ENCODE measurements at places on chromosomes 1 and 21.
A peak's percentile ranks its signal among the peaks of the same experiment; 100 is the strongest.

GRCh38 chr1:103265551-103265950, 157.2 kb upstream of the COL11A1 start:
- DNase-seq: no peak

GRCh38 chr1:228163007-228163753, 2.4 kb upstream of the IBA57 start:
- DNase-seq: no peak

DNA sequence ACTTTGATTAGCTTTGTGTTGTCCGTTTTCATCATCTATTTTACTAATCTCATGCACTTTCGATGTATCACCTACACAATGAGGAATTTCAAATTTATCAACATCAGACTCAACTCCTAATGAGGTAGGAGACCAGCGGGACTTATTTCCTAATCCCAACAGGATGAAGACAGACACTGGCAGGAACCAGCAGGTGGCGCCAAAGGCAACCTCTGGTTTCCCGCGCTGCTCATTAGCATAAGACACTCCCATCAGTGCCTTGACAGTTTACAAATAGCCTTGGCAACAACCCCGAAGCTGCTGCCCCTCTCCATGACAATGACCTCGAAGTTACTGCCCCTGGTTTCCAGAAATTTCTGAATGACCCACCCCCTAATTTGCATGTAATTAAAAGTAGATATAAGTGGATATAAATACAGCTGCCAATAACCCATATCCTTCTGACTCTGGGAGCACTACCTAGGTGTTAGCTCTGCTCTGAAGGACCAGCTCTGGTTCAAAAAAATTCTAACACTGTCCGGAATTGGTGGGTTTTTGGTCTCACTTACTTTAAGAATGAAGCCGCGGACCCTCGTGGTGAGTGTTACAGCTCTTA, 974.8 kb downstream of the ADGRL2 start:
- peak; percentile 8 for DNase-seq

DNA sequence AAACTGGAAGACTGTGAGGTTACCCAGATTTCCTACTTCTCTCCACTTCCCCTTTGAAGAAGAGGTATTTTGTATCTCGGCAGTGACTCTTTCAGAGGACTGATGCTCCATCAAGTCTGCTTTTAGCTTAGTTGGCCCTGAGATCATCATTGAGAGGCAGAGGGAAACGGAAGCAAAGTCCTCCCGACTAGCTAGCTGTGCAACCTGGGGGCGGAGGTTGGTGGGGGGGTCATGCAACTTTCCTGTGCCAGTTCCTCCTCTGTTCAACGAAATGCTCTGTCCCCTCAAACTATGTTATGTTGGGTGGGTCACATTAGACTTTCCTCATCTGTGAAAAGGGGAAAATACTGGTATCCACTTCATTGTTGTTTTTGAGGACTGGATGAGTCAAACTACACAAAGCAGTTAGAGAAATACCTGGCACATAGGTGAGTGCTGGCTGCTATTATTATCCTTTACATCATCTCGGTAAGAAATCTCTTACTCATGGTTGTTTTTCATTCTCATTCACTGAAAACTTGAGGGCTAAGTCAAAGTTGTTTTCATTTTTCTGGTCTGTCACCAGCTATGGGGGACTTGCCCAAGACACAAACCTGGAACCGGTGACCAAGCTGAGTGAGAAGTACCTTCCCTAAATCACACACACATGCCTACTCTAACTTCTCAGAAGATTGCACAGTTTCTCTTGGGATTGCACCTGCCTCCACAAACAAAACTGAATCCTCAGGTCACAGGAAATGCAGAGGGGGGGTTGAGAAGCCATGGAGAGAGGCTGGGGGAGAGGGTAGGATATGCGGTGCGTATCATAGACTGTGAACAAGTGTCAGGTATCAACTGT, 83.3 kb downstream of the ABCA4 start:
- no peak for DNase-seq

DNA sequence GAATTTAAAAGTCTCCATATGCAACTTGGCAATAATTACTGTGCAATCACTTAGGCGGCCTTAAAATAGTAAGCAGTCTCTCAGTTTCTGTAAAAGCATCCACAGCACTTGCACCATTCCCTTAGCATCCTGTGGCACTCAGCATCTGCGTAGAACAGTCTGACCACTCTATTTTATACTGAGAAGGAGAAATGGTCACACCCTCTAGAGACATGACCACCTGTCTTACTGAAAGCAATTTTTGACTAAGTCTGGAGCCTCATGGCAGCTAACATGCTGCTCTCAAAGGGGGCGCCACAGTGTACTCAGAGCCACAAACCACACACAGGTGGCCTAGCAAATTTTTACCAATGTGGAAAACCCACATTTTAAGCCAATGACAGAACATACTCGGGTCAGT, 62.0 kb downstream of the KCNK1 start:
- no peak for DNase-seq

GRCh38 chr1:182588500-182589396, at the start of gene RNASEL:
Gene RNASEL (minus strand): TSS chr1:182589256. CDS start chr1:182586806, 2,450 bp downstream.
- DNase-seq: no peak

DNA sequence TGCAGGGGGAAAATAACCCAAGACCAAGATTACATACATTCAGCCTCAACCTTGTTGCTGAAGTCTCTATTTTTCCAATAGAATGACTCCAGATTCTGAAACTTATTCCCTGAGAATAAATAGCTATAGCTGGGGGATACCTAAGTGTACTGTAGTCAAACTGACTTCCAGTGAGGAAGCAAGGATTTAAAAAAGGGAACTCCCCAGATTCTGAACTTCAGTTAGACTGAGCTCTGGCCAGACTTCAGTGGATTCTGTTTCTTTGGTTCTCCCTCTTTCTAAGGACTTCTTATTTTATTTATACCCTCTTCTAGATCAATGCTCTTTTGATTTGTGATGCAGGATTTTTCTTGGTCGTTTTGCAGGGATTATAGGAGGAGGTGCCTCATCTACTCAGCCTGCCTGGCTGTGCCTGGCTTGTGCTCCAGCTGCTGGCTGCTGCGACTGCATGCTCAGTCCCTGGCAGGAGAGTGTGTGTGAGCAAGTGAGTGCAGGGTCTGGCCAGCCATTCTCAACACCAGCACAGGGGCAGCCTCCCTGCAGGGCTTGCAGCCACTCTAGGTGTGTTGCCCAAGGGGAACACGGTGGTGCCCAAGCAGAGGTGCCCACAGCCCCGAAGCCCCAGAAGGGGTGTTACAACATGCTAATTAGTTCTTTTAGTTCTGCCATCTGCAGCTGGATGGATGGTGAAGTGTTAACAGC, 43.0 kb downstream of the SPATA17 start:
- no peak for DNase-seq

DNA sequence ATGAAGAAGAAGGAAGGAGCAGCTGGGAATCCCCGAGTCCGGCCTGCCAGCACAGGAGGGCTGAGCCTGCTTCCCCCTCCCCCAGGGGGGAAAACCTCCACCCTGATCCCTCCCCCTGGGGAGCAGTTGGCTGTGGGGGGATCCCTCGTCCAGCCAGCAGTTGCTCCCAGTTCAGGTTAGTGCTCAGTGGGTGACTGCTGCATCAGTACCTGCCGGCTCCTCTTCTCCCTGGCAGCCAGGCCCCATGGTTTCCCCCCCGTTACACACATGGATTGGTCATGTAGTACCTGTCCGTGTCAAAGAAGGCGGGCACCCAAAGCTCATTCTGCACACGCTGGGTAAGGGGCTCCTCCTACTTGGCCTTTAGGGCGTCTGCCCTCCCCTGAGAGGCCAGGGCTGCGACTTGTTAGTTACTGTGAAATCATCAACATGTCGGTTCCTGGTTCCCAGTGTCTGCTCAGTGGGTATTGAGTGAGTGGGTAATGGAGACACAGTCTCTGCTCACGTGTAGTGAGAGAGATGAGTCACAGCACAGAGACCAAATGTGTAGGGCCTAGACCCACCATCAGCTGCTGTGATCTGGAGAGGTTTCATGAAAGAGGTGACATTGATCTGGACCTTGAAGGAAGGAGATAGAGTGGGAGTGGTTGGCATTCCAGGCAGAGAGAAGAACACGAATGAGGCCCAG, 11.5 kb downstream of the NECAP2 start:
- DNase-seq: no peak

DNA sequence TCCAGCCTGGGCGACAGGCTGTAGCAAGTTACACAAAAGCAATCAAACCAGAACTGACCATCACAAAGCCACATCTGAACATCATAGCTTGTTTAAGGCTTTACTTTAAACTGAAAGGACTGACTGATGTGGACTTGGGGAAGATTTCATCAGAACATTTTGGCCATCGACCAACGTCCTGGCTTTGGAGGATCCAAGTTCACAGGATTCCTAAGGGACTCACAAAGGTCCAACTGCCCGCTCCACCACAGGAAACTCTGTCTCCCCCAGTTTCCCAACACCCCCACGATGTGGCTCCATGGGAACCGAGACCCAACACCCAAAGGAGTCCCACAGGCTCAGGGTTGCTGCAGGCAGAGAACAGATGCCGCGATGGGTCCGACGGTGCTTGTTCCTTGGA, 9.3 kb downstream of the SSU72 start:
- no peak for DNase-seq

DNA sequence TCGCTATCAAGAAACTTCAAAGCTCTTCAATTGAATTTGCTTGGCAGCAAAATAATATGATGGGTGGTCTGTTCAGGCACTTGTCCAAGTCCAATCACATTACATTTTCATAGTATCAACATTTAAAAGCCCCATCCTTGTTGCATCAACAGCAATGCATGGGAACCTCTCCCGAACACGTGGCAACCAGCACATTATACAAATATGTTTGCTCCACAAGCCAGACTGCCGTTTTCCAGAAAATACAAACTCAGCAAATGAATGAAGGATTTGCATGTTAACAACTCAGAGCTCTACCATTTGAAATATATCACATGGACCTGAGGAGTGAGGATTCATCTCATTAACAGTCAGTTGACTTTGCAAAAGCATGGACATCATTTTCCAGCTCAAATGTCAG, 20.0 kb upstream of the LYPLAL1 start:
- no peak for DNase-seq

- DNase-seq: no peak
Observed at GRCh38 chr1:2413495-2414296, 1.3 kb upstream of the PEX10 start.

DNA sequence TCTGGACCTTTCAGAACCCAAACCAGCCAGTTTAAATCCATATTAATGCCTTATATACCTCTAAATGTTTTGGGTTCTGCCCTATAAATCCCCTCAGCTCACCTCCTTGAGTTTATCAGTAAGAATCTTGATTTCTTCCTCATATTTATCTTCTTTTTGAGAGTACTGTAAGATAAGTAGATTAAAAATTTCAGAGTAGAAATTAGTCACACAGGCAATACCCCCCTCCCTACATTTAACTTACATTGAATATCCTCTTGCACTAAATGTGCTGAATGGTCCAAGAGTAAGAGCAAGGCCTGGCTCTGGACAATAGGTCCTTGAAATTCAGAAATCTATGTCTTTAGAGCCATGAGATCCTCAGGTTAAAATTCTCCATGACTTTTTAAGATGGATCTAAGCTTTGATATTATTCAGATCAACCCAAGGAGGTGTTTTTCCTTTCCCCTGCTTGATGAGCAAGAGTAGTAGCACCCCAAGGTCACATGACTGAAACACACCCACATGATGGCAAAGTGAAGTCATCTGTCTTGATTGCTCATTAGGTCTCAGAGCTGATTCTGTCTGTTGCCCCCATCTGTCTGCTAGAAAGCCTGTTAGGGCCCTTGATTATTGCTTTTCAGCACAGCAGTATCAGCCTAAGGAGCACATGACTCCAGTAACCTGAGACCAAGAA, 15.8 kb upstream of the NUP210L start:
- DNase-seq: no peak

- DNase-seq: no peak
Observed at GRCh38 chr1:156394835-156395461, 25.9 kb downstream of the RHBG start.

- DNase-seq: no peak
Observed at GRCh38 chr1:229138058-229138457, 132.9 kb upstream of the RAB4A start.

DNA sequence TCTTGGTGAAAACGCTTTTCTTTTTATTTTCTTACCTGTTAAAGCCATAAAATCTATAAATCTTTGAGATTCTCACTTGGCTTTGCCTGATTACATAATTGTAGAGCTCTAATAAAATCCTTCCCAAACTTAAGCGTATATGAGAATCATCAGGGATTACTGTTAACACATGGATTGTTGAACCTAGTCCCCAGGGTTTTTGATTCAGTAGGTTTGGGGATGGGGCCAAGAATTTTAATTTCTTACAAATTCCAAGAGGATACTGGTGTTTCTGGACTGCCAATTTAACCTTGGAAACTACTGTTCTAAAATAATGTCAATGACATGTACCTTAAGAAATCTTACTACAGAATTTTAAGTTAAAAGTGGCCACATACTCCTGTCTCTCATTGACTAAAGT, 694.2 kb downstream of the BRINP3 start:
- no peak for DNase-seq

Measured in substantia nigra (tissue), 51 donors.